ENCODE measurements at places on chromosomes 2 and 18.

- DNase-seq, result no peak
Observed at GRCh38 chr2:112062894-112063293, 7.8 kb downstream of the TMEM87B start.

DNA sequence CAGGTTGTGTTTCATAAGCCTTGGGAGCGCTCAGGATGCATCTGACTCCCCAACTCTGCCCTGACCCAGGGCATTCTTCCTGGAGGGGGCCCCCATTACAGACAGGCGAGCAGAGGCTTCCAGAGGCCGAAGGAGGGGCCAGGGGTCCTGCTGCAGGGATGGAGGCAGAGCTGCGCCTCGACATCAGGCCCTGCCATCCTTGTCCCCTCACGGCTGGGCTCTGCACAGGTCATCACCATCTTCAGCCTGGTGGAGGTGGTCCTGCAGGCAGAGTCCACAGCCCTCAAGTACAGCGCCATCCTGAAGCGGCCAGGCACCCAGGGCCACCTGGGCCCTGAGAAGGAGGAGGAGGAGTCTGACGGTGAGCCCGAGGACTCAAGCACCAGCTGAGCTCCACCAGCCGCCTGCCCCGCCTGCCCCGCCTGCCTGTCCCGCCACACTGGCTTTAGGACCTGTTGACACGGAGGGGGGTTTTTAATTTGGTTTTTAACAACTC is 42.3 kb upstream of the ALPP start:
- DNase-seq, result no peak

GRCh38 chr18:61898640-61899101 is 5.9 kb upstream of the RNF152 start:
- DNase-seq, result no peak

GRCh38 chr2:238141541-238142318 is 3.3 kb downstream of the KLHL30 start:
- DNase-seq, result no peak

GRCh38 chr18:49663899-49664890 is 102.3 kb downstream of the LIPG start:
- DNase-seq, result no peak

DNA sequence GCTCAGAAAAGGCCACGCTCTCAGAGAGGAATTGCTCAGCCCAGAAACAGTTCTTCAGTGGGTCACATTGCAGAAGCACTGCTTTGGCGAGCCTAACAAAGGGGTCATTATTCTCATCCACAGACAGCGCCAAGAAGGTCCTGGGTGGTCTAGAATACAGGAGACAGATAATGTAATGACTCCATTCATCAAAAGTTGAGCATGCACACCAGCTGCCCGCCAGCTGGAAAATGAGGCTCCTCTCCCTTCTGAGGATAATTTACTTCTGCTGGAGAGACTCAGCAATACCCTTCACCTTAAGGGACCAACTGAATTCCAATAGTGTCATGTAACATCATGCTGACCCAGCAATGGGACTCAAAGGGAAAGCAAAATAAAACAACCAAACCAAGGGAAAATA is 79.9 kb downstream of the TRIB2 start:
- no peak for DNase-seq
